ENCODE measurements at places on chromosomes 7 and 10.

GRCh38 chr10:47374611-47375536 is 9.2 kb downstream of the ZNF488 start:
- peak; percentile 70 for DNase-seq

DNA sequence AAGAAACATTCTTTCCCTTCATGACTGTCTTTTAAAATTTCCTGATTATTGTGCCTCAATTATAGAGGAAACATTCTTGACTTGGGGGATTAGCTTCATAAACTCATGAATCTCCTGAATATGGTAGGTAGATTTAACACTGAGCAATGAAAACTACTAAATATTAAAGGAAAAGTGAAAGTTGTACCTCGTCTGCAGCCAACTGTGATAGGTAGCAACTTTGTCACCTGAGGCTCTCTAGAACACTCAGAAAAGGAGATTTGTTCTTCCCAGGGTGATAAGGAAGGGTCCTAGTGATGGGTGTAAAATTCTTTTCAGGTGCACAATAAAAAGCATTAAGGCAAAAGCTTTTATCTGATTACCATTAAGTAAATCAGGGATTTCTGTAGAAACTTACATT is 78.1 kb downstream of the AHR start:
- DNase-seq: no peak

GRCh38 chr7:106462914-106463482 is 178.2 kb upstream of the NAMPT start:
- no peak for DNase-seq

GRCh38 chr7:96287559-96287958 is 34.3 kb downstream of the SLC25A13 start:
- DNase-seq: no peak

GRCh38 chr10:48187713-48188485 is 86.6 kb downstream of the FRMPD2 start:
- DNase-seq: no peak

Data from GM23248 (cell line).